ENCODE measurements at places on chromosomes 4 and X. TPM values are rescaled to one million over a fixed set of nuclear protein-coding genes. Genes with fewer than 3 reads are reported as not detected.

DNA sequence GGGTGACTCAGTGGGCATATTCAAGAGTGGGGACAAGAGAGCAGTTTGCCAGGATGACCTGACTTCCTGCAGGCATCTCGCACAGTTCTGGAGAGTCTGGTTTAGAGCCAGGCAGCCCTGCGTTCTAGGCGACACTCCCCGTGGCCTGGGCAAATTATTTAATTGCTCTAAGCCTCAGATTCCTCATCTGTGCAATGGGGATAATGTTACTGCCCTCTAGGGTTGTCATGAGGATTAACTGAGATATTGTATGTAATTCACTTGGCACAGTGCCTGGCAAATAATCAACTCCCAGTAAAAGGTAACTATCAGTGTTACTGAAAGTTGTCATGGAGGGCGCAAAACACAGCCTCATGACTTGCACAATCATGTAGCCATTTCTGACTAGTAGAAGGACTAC is 48.8 kb upstream of the PITX2 start:
- no peak for ATAC-seq

- no peak for ATAC-seq
Observed at GRCh38 chr4:4408132-4408523, 21.2 kb downstream of the NSG1 start.

GRCh38 chr4:4457803-4458553 is 71.1 kb downstream of the NSG1 start:
- ATAC-seq: no peak

DNA sequence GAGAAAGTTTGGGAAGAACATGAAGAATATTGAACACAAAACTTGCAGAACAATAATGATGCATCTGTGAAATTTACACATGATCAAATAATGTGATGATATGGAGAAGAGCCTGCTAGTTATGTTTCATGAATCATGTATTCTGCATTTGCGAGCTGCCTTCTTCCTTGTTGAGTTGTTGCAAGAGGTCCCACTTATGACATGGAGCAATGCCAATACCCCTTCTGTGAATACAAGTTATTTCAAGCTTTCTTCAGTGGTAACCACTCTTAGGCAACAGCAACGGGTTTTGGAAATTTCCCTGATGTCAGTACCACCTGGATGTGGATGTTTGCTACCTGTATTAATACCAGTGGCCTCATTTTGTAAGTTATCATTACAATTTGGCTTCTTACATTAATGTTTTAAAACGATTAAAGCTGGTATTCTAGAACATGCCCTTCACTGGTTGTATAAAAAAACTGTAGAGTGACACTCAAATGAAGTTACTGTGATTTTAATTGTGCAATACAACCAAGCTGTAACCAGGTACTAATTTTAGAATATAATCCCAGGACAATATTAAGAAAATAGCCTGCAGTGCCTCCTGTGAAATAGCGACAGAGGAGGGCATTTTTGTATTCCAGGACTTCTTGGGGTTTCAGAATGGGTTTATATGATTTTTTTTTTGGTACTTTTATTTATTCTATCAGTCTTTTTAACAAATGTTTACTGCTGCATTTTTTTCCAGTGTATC is 25.3 kb downstream of the IQCM start:
- no peak for ATAC-seq

DNA sequence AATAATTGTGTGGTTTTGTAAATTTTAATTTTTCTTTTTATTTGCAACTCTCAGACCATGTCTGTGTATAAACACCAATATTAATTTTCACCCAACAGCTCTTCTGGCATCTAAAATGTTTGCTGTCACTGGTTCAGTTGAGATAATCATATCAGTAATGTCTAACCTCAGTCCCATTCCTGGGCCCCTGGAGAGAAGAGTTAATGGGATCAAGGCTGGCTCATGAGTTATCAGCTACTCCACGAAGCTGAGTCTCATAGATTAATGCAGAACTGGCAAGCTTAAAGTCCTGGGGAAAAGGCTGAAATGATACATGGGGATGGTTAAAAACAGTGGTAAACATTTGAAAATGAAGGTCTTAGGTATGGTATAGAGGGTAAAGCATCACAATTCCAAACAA is 28.4 kb upstream of the TSPAN5 start:
- ATAC-seq: no peak

DNA sequence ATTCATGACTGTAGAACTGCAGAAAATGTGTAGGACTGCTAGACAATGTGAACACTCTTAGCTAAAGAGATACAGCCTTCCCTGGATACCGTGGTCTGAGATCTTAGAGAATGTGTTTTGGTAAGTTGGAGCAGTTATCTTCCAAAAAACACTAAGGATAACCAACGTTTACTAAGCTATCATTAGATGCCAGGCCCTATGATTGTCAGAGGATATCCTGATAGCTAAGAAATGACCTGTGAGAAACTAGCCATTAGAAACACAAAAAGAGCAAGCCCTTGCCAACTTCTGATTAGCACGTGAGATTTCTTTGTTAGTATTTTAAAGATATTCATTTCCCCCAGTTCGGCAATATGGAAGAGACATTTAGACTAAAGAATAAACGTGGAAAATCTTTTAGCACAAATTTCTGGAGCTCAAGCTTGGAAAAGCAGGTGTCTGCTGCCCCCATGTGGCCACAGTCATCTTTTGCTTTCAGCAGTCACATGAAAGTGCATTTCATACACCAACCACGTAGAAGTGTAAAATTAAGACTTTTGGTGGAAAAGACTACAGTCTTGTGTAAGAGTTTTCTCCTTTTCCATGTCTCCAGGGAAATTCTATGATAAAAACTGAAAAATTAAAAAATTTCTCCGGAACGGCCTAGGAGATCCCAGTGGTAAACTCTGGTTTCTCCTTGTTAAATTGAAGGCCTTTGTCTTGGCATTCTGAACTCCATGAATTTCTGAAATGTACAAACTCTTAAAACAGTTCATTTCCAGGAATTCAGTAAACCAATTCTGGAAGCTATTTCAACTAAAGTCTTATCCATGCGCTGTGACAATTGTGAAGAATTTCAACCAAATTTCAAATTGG is 136.4 kb downstream of the ZNF674 start:
- no peak for ATAC-seq

- no peak for ATAC-seq
Observed at GRCh38 chr4:174365018-174365587, 81.4 kb downstream of the CEP44 start.

DNA sequence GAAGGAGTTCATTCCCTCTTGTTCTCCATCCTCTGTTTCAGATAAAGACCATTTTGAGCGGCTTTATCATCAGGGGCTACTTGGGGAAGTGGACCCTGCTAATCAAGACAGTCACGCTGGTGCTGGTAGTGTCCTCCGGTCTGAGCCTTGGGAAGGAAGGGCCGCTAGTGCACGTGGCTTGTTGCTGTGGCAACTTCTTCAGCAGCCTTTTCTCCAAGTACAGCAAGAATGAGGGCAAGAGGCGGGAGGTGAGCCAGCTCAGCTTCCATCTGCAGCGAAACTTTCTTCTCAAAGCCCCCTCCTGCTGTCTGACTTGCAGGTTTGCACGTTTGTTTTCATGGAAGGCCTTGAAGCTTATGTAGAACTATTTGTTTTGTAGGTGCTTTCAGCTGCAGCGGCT is 49.5 kb downstream of the CLCN4 start:
- no peak for ATAC-seq

DNA sequence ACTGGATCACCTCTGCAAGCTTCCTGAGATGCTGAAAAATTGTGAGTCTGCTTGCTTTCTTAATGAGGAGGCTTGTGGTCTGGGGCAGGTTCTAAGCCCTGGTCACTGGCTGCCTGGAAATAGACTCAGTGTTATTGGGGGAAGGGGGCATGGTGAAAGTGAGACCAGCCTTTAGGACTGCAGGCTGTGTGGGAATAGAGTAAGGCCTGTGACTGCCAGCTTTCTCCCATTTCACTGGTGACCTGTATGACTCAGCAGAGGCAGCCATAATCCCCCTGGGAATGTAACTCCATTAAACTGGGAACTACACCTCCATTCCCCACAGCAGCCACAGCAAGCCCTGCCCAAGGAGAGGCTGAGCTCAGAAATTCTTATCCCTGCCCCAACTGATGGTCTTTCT is 55.9 kb upstream of the IL15 start:
- ATAC-seq: no peak

DNA sequence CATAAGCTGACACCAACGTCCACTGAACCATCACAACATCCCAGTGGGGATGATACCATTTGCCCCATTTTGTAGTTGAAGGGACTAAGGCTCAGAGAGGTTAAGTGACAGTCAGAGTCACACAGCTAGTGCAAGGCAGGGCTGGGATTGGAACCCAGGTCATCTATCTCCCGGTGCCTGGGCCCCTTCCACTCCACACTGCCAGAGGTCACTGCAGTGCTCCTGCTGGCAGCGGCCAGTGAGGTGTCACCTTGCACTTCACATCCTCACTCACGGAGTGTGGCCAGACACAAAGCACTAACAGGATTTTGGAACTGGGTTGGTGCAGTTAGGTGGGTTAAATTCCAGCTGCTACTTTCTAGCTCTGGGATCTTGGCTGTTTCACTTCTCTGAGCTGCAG is 118.7 kb downstream of the ENPP6 start:
- ATAC-seq: no peak

DNA sequence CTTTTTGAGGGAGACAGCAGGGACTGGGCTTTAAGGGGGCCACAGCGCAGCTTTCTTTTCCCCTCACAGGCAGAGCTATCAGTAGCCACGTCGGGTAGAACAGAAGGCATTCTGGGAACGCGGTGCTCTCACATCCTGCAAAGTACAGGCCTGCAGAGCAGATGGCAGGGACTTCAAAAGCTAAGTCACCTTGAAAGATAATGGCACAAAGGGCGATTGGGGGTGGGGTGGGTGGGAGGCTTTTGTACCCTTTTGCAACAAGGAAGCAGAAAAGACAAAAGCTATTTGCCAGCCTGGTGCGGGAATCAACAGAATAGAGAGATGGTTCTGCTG is 93.9 kb downstream of the PHKA2 start:
- ATAC-seq: no peak

DNA sequence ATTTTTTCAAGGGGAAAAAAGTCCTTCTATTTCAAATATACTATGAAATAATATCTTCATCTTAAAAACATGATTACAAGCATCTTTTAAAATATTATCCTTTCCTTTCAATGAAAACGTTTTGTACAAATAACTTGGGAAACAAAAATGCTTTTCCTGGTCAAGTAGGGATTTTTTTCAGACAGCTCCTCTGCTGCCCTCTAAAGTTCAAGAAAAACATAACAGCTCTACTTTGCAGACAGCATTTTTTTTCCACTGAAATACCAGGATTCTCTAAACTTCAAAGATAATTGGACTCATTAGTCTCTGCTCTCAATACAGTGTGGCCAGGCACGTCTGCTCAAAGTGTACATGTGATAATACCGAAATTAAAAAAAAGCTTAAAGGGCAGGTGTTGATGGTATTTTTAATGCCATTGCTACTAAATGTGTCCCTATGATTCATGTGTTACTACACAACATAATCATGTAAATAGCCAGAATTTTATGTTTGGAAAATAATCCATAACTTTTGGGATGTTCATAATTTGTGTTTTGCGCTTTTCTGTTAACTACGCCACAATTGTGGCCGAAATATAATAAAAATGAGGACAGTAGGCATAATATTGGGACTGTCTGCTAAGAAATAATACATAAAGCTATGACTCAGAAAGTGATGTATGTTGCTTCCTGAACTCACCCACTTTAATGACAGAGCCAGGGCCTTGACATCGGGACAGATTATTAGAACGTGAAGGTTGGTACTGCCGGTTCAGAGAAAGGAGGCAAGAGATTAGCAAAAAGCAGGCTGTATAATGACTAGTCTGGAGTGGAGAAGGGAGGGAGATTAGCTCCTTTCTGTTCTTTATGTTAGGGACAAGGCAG is 478.9 kb downstream of the KCNIP4 start:
- ATAC-seq: no peak

GRCh38 chrX:98432413-98432812 is 1548.7 kb downstream of the RPA4 start:
- ATAC-seq: no peak

DNA sequence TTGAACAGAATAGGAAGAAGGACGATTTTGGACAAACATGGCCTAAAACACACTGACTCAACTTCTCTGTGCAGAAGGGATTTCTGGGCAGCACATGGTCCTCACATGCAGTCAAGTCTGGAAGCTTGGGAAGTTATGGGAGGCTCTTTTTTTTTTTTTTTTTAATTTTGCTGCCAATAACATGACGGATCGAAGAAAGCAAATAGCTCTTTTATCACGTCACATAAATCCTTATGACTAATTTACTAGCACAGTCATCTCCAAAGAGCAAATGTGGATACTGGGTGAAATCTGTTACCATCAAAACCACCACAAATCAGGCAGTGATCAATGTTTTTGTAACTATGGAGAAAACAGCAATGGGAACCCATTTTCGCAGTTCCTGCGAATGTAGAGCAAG is 193.3 kb upstream of the FAM9B start:
- no peak for ATAC-seq

DNA sequence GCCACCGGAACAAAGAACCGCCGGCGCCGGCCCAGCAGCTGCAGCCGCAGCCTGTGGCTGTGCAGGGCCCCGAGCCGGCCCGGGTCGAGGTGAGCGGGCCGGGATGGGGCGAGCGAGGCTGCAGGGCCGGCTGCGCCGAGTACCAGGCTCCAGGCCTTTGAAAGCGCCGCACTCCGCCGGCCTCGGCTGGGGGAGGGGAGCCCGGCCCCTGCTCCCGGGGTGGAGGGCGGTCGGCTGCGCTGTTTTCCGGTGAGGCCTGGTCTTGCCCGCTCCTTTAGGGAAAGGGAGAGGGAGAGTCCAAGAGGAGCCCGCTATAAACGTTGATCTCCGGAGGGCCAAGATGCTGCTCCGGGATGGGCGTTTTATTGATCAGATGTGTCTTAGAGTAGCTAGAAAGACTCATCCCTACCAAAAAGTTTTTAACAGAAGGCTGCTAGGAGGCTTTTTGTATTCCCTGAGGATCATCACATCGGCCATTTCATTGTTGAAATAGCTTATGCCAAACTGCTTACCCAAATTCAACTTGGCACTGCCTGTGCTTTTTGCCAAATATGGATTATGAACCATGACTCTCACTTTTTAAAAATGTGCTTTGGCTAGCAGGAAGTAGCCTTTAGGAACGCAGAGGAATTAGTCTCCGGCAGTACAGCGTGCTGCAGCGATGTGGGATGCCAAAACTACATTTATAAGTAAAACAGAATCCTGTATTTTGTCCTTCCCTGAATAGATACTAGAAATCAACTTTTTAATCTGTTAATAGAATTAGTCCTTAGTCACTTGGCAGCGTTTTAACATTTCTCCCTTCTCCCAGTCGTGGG is 760 bp downstream of the TMEM165 start:
- peak; percentile 38 for ATAC-seq

- no peak for ATAC-seq
Observed at GRCh38 chr4:99753931-99754330, 62.7 kb upstream of the DAPP1 start.

DNA sequence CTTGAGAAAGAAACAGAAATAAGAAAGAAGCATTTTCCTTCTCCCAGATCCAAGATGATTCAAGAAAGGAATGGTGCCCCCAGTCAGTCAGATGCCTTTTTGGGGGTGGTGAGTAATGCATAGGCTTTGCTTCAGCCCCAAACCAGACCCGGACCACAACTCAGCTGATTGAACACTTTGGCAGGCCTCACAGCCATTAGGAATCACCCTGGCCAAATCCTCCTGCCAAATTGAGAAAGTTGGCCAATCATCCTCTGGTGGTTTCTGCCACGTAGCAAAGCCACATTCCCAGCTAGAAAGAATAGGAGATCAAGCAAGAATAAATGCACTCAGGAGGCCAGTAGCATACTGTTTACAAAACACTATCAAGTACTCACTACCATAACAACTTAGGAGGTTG is 33.7 kb downstream of the FRMD7 start:
- no peak for ATAC-seq

The TRIM75 gene
- total RNA-seq: not detected

The ARHGEF38 gene
- total RNA-seq: not detected

The GPRIN3 gene
- total RNA-seq: 3.0 TPM

The CABS1 gene
- total RNA-seq: not detected

The BMP15 gene
- total RNA-seq: not detected
